Osteocyte (in vitro differentiated cells): ENCODE measurements at places on chromosomes 11 and 22.
A peak's percentile ranks its signal among the peaks of the same experiment; 100 is the strongest.

GRCh38 chr11:117279711-117280376 is 11.3 kb upstream of the BACE1-AS start:
- DNase-seq: no peak

DNA sequence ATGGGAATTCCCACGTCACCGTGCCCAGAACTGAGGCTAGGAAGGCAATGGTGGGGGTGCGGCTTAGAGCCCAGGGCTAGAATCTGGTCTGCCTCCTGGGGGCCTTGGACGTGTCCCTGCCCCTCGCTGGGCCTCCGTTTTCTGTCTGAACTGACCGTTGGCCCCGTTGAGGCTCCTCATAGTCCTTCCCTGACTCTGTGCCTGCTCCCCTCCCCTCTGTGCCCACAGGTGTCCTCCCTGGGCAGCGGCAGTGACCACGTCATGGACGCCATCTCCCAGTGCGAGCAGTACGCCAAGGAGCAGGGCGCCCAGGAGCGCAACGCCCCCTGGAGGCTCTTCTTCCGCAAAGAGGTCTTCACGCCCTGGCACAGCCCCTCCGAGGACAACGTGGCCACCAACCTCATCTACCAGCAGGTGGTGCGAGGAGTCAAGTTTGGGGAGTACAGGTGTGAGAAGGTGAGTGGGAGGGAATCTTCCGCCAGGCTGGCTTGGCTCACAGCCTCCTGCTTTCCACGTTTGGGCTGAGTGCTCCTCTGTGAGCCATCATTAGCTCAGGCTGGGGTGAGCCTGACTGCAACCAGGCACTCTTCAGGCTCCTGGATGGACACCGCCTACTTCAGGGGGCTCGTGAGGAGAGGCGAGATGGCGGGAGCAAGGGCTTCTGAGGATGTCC is 63.9 kb downstream of the MYO7A start:
- no peak for DNase-seq

DNA sequence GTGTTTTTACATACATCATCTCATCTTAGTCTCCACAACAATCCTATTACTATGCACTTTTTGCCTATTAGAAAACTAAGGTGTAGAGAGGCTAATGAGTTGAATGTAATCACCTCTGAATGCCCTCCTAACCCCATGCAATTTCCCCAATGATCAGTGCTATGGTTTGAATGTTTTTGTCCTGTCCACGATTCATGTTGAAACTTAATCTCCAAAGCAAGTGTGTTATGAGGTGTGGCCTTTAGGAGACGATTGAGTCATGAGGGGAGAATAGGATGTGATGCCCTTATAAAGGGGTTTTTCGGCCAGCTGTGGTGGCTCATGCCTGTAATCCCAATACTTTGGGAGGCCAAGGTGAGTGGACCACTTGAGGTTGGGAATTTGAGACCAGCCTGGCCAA is 2.0 kb upstream of the CCDC73 start:
- no peak for DNase-seq

DNA sequence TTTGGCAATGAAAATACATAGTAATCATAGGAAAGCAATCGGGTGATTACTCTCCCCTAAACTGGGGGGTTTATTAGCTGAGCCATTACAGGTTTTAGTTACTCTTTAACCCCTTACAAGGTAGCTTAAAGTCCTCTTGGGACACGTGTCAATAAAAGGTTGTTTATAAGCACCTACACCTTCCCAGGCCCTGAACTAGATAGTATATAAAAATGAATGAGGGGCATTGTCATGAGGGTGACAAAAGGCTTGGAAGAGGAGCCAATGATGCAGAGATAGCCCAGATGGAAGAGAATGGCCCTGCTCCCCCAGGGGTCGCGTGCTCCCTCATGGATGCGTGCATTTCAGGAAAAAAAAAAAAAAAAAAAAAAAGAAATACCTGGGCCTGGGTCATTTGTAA is 276.9 kb downstream of the TBC1D22A start:
- no peak for DNase-seq

DNA sequence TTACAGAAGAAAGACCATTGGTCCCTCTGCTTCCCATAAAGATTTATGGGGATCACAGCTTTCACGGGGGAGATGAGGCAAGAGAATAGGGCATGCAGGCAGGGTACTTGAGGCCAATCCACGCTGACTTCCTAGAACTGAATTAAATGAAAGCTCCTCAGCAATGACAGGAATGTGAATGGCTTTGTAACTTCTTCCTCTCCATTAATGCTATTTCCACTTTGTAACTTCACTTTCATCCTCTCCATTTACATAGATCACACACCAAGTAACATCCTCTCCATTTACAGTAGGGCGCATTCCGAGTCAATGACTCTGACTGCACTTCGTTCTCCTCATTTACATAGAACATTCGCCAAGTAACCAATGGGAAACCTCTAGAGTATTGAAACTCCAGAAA is 89.8 kb downstream of the PIWIL4 start:
- DNase-seq: peak; percentile 5

DNA sequence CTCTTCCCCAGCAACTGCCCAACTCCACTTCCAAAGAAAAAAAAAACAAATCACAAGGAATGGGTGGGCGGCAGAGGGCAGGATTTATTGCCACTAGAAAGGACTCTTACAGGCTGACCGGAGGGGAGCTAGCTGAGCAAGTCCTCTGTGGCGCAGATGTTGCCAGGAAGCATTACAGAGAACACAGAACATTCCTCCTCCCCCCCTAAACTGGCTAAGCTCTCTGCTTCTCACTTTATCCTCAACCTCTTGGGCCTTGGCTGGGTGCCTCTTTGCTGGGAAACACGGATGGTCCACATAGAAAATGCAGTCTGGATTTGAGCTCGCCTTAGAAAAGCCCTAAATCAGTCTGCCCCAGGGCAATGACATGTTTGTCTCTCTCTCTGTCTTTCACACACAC is 12.6 kb upstream of the FJX1 start:
- no peak for DNase-seq

- DNase-seq: no peak
Measured at GRCh38 chr11:45828996-45829395, 18.3 kb upstream of the CRY2 start.
